ENCODE measurements at places on chromosomes 4 and X.
A peak's percentile ranks its signal among the peaks of the same experiment; 100 is the strongest.

DNA sequence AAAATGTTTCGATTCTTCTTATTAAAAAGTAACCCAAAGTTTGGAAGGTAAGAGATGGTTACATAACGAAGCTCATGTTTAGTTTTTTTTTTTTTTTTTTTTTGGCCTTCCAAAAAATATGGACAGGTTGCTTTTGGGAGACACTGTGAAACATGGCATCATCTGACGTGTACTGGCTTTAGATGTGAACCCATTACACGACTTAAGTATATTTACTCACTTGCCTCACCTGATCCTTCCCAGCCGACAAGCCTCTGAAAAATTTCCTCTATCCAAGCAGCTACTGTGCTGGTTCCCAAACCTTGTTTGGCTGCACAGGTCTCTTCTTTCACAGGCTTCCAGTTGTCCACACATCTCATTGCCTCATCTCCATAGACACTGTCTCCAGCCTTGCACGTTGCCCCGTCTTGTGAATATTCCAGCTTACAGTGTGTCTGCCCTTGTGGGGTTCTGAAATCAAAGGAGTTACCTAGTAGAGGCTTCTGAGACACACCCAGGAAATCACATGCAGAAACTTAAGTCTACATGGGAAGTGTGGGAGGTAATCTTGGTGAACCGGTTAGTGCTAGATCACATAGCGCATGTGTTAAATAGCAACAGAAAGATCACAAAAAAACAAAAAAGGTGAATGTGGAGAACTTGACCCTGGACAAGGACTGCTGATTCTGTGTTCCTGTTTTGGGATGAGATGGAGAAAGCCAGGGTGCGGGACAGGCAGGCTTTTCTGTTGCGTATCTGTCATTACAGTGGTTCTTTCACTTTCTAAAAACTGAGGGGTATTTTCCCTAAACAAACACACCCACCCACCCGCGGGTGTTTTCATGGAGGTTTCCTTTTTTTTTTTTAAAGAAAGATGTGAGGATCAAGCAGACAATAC is 328.6 kb downstream of the ARHGAP10 start:
- peaks cover 2% of the 10 kb centered on the region for H3K36me3 ChIP-seq
- no peaks in the 10 kb centered on the region for H3K27me3 ChIP-seq
- no peaks in the 10 kb centered on the region for H3K4me1 ChIP-seq
- no peak overlapping the region for H3K27ac ChIP-seq
- DNase-seq: no peak

- no peaks in the 10 kb centered on the region for H3K27me3 ChIP-seq
- H3K4me3 ChIP-seq: peak overlapping the region; percentile 69
These were observed 519 bp downstream of the SLC25A4 start for GRCh38 chr4:185143601-185143969.

- no peaks in the 10 kb centered on the region for H3K36me3 ChIP-seq
- H3K27me3 ChIP-seq: peaks cover 4% of the 10 kb centered on the region
- no peaks in the 10 kb centered on the region for H3K4me1 ChIP-seq
- H3K27ac ChIP-seq: no peak overlapping the region
These were observed 37.9 kb upstream of the PAPSS1 start for GRCh38 chr4:107757864-107758476.

DNA sequence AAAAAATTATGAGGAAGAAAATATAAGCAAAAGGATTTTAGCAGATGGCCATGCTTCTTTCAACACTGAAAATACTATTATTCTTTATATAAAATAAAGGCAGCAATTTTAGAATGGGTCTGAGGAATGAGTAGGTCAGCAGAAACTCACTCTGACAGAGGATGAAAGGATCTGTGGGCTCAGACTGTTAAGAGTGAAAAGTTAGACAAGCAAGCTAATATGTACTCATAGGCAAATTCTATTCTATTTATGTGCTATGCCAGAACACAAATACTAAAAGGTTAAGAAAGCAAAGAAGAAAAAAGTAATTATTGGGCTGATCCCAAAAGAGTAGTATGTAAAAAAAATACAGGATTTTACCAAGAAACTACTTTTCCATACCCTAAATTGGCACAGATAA is 13.9 kb downstream of the LCORL start:
- no peaks in the 10 kb centered on the region for H3K36me3 ChIP-seq
- H3K27ac ChIP-seq: no peak overlapping the region
- no peaks in the 10 kb centered on the region for H3K27me3 ChIP-seq
- H3K4me3 ChIP-seq: no peak overlapping the region
- no peaks in the 10 kb centered on the region for H3K4me1 ChIP-seq
- no peak for DNase-seq

- no peak overlapping the region for H3K27ac ChIP-seq
- H3K4me3 ChIP-seq: no peak overlapping the region
- no peaks in the 10 kb centered on the region for H3K36me3 ChIP-seq
- no peaks in the 10 kb centered on the region for H3K27me3 ChIP-seq
- no peak for DNase-seq
These were observed 32.2 kb upstream of the PSAPL1 start for GRCh38 chr4:7466904-7467303.

- H3K36me3 ChIP-seq: no peaks in the 10 kb centered on the region
- no peaks in the 10 kb centered on the region for H3K4me1 ChIP-seq
- no peak overlapping the region for H3K27ac ChIP-seq
- H3K4me3 ChIP-seq: no peak overlapping the region
- no peaks in the 10 kb centered on the region for H3K27me3 ChIP-seq
These were observed 147.0 kb downstream of the PDGFC start for GRCh38 chr4:156824451-156825060.

GRCh38 chr4:102339018-102339417 is 6.3 kb downstream of the SLC39A8 start:
- no peak overlapping the region for H3K27ac ChIP-seq
- no peaks in the 10 kb centered on the region for H3K27me3 ChIP-seq
- DNase-seq: no peak
- H3K4me1 ChIP-seq: peaks cover 5% of the 10 kb centered on the region
- no peaks in the 10 kb centered on the region for H3K36me3 ChIP-seq

DNA sequence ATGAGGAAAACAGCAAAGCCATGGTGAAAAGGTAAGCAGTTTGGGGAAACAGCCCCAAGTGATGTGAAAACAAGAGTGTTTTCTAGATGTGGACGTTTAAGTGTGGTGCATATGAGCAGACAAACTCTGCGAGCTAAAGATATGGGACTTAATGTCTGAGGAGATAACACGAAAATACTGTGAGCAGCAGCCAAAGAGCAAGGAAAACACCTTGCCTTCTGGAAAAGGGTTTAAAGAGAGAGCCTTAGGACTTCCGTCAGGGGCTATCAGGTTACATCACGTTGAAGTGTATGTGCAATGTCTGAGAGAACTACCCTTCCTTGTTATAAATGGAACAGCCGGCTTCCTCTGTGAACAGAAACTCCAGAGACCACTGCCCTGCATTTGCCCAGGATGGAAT is 54.2 kb downstream of the LEF1 start:
- peaks cover 2% of the 10 kb centered on the region for H3K27me3 ChIP-seq
- no peaks in the 10 kb centered on the region for H3K36me3 ChIP-seq
- H3K4me1 ChIP-seq: no peaks in the 10 kb centered on the region
- no peak overlapping the region for H3K27ac ChIP-seq

GRCh38 chr4:8238036-8238511 is 31.5 kb upstream of the HTRA3 start:
- H3K27me3 ChIP-seq: no peaks in the 10 kb centered on the region
- no peaks in the 10 kb centered on the region for H3K4me1 ChIP-seq

DNA sequence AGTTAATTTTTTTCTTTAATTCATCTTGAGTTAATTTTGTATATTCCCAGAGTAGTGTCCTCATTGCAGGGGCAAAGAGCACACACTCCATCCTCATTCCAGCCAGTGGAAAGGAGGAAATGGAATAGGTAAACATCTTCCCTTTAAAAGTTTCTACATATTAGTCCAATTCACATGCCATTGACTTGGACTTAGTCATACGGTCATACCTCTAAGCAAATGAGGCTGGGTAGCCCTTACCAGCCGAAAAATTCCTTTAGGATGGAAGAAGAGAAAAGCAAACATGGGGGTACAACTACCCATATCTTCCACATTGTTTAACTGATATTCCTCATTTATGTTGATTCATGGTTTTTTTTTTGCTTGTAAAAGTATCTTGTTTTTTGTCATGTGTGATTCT is 37.4 kb upstream of the NDP start:
- H3K27ac ChIP-seq: no peak overlapping the region
- no peaks in the 10 kb centered on the region for H3K36me3 ChIP-seq

DNA sequence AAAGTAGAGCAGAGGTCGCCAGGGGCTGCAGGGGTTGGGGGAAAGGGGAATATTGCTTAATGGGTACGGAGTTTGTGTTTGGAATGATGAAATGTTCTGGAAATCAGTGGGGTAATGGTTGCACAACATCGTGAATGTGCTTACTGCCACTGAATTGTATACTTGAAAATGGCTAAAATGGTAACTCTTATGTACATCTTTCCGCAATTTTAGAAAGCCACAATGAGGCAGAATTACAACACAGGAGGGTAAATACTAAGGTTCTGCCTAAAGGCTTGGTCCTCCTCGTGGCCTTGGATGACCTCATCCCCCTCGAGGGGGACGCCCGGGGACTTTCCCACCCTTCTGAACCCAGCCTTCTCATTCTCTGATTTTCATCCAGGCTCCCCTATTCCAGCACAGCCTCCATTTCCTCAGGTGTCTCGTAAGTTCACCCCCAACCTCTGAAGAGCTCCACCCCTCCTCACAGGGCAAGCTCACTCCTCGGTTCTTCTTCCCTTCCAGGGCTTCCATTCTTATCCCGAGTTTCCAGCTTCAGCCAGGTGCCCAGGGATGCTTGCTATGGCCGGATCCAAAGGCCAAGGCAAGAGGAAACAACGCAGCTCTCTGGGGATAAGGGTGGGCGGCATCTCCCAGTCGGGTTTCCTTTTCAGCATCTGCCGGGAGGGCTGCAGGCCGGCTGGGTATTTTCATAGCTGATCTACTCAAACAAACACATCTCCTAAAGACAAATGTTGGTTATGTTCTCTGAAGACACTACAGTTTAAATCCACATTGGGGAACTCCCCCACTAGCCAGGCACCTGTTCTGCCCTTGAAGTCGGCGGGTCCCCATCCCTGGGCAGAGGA is 71.3 kb upstream of the ACSL1 start:
- H3K27ac ChIP-seq: no peak overlapping the region
- H3K4me3 ChIP-seq: no peak overlapping the region
- no peaks in the 10 kb centered on the region for H3K36me3 ChIP-seq
- no peaks in the 10 kb centered on the region for H3K27me3 ChIP-seq
- no peaks in the 10 kb centered on the region for H3K4me1 ChIP-seq
- DNase-seq: no peak

Measured in endothelial cell of umbilical vein (primary cell).